Pancreas (tissue), 10 donors: ENCODE measurements at places on chromosomes 6 and 20. TPM values are rescaled to one million over a fixed set of nuclear protein-coding genes. Genes with fewer than 3 reads are reported as not detected.
A peak's percentile ranks its signal among the peaks of the same experiment; 100 is the strongest.

- no peak for DNase-seq
Measured at GRCh38 chr20:45450097-45450818, 19.3 kb upstream of the WFDC2 start.

DNA sequence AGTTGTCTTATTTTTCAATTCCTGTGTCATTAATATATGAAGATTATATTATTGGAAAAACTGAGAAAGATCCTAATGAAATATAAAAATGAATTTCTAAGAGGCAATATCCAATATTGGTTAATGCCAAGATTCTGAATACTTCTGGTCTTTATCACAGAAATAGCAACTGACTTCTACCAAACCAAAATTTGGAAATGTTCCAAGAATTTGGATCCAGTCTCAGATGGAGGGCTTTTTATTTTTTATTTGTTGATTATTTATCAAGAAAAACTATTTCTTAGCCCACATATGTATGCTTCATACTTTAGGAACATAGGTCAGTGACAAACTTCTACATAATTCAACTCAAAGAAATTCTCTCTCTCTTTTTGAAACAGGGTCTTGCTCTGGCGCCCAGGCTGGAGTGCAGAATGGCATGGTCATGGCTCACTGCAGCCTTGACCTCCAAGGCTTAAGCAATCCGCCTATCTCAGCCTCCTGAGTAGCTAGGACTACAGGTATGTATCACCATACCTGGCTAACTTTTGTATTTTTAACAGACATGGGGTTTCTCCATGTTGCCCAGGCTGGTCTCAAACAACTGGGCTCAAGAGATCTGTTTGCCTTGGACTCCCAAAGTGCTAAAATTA lies 13.1 kb downstream of the NUP43 start:
- no peak for DNase-seq

ZBTB9 gene
- total RNA-seq: 2.8 TPM

HMGCLL1 gene
- total RNA-seq: 0.75 TPM

HLA-DMA gene
- total RNA-seq: 32.1 TPM

- no peak for DNase-seq
Measured at GRCh38 chr6:107280791-107281190, 165.5 kb upstream of the BEND3 start.

NEURL2 gene
- total RNA-seq: 2.0 TPM

- DNase-seq: no peak
Measured at GRCh38 chr6:75382634-75382900, 98.0 kb upstream of the TMEM30A start.

GRCh38 chr6:169722362-169723199 lies 1.7 kb downstream of the PHF10 start:
- peak; percentile 47 for DNase-seq

ARMH2 gene
- not detected for total RNA-seq

- DNase-seq: no peak
Measured at GRCh38 chr20:34954904-34955230, 739 bp downstream of the GSS start.
